CD4-positive, alpha-beta T cell treated with Interleukin-21 for 1 hour (primary cell): ENCODE measurements at places on chromosomes 4 and X.

GRCh38 chr4:8761167-8761823 lies 110.3 kb downstream of the HMX1 start:
- no peak for DNase-seq

DNA sequence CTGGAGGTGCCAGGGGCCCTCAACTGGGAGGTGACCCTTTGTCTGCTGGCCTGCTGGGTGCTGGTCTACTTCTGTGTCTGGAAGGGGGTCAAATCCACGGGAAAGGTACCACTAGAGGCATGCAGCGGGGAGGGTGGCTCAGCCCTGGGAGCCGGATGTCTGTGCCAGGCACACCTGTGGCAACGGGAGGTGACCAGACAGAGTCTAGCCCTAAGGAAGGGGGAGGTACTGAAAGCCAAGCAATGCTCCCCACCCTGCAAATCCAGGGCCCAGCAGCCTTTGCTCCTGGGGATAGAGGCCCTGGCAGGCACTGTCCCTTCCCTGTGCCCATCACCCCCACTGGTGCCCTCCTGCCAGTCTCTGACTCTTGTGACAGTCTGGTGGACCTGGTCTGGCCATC lies 4.3 kb downstream of the SLC6A8 start:
- no peak for DNase-seq

DNA sequence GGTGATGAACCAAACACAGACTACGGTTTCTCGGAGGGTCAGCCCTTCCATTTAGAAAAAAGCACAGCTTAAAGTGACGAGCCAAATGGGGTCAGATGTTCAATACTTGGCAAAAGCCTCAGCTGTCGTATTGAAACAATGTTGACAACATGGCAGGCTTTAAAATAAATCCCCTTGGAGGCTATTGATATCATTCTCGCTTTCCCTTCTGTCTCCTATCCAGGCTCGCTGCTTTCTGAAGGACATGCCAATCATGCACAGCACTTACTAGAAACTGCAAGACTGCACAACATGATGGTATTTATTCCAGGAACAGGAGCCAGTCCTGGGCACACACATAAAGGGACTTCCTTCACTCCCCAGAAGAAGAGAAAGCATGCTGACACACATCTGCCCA lies 137.9 kb downstream of the SLC7A11 start:
- no peak for DNase-seq

DNA sequence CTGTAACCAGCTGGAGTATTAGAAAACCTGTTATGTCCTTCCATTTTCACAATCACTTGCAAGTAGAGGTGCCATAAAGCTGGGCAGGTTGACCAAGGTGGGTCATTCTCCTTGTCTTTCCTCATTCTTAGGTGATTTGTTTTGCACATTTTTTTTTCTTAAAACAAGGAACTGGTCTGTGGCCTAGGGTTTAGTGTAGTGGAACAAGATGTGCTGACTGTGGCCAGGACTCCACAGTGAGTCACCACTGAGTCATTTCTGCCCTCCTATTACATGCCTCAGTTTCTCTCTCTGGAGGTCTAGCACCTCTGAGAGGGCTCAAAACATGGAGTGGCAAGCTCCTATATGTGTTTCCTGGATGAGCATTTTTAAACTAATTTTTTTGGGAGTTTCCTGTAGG lies 355.9 kb downstream of the GPM6A start:
- no peak for DNase-seq

- no peak for DNase-seq
These were observed 7.0 kb downstream of the APBB2 start for GRCh38 chr4:41207291-41207831.

DNA sequence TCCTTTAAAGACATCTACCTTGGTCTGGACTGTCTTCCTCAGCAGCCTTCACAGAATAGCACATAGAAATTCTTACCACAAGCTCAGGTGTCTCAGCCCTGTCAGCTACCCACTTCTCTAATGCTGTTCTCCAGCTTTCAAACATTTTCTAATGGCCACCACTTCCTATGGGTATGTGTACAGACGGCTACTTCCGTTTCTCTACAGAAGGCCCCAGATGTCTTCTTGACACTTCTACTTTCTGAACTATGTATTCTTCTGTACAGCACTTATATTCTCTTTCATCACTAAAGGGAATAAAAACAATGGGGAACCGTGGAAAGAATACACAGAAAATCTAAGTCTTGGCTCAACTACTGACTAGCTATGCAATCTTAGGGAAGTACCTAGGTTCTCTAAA lies 13.3 kb downstream of the OPHN1 start:
- no peak for DNase-seq

DNA sequence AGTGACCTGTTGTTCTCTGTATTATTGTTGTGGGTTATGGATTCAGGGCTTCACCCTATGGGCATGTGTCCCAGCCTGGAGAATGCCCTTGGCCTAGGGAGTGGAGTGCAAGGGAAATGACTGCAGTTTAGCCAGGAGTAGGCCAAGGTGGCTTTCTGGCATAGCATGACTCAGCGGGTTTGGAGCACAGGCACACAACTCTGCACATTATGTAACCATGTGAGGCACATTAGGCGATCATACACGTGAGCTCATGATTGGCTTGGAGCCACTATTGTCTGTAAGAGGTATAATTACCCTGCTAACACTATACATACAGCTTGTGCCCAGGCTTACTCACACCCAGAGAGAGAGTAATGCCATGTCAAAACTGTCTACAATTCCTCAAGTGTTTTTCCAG lies 35.1 kb upstream of the TACR3 start:
- no peak for DNase-seq

GRCh38 chr4:185542626-185543315 lies 7.5 kb upstream of the PDLIM3 start:
- DNase-seq, result no peak

GRCh38 chr4:8427761-8428287 lies 12.7 kb downstream of the ACOX3 start:
- DNase-seq, result no peak

GRCh38 chr4:113083346-113083745 lies 33.9 kb downstream of the ANK2 start:
- no peak for DNase-seq

DNA sequence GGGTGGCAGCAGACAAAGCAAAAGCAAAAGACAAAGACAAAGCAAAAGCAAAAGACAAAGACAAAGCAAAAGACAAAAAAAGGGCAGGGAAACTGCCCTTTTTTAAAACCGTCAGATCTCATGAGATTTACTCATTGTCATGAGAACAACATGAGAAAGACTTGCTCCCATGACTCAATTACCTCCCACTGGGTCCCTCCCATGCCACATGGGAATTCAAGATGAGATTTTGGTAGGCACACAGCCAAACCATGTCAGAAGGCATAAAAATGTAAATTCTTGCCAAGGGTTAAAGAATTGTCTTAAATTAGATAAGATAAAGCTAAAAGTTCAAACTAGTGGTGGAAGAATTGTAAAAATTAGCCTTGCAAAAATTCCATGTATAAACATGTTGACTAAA lies 419.7 kb downstream of the TRAM1L1 start:
- DNase-seq, result no peak

GRCh38 chrX:78922754-78923153 lies 22.4 kb upstream of the P2RY10 start:
- DNase-seq, result no peak

- peak; percentile 10 for DNase-seq
These were observed 227.6 kb upstream of the HDX start for GRCh38 chrX:84729809-84730208.

DNA sequence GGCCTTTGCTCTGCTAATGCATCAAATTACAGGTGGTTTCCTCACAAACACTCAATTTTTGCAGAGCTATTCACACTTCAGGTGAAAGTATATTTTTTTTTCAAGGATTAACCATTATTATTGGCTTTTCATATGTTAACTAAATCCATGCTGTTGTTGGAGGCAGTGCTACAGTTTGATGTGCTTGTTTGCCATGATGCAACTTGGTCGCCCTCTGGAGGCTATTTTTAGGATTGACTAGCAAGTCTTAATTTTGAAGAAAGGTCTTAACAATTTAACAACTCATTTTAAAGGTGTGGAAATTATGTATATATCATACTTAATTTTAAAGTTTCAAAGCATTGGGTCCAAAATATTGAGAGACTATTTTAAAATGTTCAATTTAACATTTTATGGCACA lies 168.8 kb upstream of the FAM47A start:
- no peak for DNase-seq

- no peak for DNase-seq
These were observed 54.7 kb downstream of the AFF2 start for GRCh38 chrX:148555101-148555500.

DNA sequence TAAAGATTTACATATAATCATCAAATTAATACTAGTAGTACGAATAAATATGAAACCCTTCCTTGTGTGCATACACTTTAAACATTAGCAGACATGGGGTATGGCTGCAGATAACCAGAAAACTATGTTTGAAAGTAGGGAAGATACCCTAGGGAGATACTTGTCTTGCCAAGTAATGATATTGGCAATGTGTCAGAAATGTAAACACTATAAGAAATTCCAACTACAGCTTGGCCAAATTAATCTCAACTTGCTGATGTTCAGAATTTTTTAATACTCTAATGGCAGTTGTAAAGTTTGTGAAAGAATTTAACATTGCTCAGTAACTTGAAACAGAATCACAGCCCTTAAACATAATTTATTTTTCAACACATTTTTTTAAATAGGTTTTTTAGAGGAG lies 27.4 kb upstream of the HPGD start:
- DNase-seq, result no peak

GRCh38 chr4:53905276-53905940 lies 159.0 kb downstream of the CHIC2 start:
- DNase-seq, result no peak

- DNase-seq, result no peak
These were observed 18.8 kb upstream of the METAP1 start for GRCh38 chr4:98976716-98977115.

GRCh38 chr4:69088473-69088872 lies 7.8 kb upstream of the UGT2B7 start:
- no peak for DNase-seq

DNA sequence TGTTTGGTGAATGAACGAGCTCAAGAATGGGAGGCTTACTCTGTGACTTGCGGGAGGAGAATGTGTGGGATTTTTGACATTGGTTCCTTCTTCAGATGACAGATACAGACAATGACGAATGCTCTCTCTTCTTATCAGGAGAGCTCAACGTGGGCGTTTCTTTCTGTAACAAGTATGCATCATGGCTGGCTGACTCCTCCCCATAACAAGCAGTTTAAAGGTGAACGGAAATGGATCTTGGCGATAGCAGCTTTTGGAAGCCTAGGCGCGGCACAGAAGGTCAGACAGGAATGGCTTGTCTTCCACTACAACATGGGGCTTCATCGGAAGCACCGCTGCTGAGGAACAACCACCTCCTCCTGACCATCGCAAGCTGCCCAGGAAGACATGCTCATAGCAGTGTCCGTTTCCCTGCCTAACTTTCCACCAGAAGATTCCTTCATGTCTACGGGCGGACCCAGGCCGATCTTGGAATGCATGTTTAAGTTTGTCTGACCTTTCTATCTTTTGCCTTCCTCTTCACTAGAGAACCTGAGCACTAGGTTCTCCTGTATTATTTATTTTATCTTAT lies 18.3 kb upstream of the ACSL1 start:
- no peak for DNase-seq

- DNase-seq, result no peak
These were observed 13.9 kb downstream of the TMEM165 start for GRCh38 chr4:55409468-55410171.

DNA sequence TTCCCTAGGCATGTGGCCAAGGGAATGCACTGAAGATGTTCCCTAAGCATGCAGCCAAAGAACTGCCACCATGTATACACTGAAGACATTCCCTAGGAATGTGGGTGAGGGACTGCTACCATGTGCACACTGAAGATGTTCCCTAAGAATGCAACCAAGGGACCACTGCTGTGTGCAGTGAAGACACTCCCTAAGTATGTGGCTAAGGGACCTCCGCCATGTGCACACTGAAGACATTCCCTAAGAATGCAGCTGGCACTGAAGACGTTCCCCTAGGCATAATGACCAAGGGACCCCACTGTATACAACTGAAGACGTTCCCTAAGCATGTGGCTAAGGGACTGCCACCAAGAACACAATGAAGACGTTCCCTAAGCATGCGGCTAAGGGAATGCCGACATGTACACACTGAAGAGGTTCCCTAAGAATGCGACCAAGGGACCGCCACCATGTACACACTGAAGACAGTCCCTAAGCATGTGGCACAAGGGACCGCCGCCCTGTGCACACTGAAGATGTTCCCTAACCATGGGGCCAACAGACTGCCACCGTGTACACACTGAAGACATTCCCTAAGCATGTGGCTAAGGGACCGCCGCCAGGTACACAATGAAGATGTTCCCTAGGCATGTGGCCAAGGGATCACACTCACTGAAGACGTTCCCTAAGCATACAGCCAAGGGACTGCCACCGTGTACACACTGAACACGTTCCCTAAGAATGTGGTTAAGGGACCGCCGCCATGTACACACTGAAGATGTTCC lies 25.6 kb downstream of the DHRSX start:
- DNase-seq, result no peak
